ENCODE measurements at places on chromosomes 13 and 19.

DNA sequence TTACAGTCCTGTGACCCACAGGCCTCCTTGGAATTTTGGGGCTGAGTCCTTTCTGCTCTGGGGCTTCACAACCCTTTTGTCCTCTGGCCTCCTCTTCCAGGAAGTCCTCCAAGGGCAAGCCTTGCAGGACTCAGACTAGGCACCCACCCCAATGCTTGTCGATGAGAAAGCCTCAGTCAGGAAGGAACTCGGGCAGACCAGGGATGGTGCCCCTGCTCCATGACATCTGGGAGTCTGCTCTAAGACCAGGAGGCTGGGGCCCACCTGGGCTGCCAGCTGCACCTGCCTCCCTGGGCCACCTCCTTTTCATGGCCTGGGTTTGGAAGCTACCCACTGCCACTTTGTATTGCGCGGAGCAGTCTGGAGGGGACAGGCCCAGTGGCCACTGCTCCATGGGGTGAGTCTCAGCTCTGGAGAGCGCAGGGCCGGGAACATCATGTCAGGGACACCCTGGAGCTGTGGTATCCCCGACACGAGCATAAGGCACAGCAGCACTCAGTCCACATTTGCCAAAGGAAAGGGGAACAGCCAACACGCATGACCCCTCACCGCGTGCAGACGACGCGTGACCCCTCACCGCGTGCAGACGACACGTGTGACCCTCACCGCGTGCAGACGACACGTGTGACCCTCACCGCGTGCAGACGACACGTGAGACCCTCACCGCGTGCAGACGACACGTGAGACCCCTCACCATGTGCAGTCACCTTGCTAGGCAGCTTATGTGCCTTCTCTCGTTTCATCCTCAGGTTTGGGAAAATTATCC, 10.8 kb downstream of the C2CD4C start:
- DNase-seq, result no peak

DNA sequence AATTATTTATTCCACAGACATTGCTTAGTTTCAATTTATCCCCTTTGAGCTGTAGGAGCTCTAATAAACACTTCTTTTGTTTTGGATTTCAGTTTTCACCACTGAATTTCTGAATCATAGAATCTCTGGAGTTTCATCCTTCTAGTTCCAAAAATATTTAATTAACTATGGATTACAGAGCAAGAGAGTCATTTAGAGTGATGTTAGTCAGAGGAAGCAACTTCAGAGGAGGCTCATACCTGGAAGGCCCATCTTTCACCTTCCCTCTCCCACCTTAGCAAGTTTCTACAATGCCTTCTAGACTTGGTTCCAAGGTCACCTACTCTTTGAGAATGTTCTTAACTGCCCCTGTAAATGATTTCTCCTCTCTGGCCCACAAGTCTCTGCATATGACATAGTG, 353.2 kb downstream of the SPRY2 start:
- no peak for DNase-seq

DNA sequence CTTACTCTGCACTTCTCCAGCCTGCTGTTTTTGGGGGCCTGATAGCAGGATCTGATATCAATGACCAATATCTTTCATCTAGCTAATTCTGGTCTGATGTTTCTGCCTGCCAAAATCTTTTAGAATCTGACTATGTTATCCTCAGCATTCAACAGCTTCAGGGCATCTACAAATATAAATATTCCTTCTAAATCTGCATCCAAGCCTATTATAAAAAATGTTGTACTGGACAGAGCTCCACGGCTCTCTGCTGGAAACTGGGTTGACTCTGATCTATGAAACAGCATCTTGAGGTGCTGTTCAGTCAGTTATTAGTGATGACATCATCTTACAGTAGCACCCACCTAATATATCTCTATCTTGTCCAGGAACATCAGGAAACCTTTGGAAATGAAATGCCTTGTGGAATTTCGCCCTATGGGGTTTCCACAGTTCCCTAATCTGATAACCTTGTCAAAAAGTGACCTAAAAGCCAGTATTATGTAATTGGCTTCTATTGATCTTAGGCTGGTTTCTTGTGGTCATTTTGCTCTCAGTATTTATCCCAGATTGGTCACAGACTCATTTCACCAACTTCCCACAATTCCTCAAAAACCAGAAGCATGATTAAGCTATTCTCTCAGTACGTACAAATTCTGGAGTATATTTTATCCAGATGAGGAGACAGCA, 33.0 kb downstream of the ERICH6B start:
- no peak for DNase-seq

GRCh38 chr13:23903906-23904280, 6.6 kb upstream of the C1QTNF9B start:
- DNase-seq, result no peak

DNA sequence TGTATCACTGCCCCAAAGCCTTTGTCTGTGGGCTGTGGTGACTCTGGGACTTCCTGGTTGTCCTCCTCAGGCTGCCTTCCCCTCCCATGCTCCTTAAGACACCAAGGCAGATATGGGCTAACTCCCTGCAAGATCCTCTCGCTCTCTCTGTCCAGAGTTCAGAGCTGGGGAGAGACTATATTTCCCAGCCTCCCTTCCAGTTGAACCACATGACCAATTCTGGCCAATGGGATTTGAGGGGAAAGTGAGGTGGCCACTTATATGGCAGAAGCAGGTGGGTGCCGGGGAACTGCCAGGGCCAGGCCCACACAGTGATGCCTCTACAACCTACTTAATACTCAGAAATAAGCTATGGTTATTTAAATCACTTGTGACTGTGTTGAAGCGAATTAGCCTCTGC, 16.2 kb upstream of the ANGPTL8 start:
- DNase-seq, result no peak

GRCh38 chr19:2266183-2266993, 10.2 kb upstream of the JSRP1 start:
- DNase-seq, result no peak

DNA sequence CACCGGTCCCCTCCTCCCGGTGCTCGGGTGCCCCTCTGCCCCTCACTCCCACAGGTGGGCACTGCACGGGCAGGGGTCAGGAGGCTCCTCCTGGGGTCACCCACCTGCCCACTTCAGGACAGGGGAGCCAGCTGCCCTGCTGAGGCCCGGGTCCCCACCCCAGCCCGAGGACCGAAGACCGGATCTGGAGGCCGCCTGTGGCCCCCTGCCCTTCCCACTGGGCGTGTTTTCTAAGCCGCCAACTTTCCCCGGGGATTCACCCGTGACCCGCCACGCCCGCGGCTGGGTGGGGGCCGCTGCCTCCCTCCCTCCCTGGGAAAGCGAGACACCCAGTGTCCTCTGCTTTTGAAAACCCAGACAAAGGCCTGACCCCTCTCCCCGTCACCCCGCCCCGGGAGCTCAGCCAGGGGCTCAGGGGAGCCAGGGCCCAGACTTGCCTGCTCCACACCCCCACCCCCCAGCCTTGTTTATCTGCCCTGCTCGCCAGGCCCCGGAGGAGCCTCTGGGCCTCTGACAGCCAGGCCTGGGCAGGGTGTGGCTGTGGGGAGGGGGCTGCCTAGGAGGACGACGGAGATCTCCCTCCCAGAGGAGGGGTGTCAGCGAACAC, 1.3 kb downstream of the PALM start:
- no peak for DNase-seq

DNA sequence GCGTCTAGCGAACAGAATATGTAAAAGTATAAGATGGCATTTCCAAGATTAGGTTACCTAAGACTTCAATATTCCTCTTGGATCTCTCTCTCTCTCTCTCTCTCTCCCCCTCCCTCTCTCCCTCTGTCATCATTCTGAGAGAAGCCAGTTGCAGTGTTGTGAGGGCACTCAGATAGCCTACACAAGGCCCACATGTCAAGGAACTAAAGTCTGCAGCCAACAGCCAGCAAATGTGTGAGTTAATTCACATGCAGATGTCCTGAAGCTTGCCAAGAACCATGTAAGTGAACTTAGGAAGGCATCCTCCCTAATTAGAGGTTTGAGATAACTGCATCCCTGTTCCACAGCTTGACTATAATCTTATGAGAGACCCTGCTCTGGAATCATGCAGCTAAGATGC, 822.9 kb upstream of the PRR20A start:
- DNase-seq, result no peak
